ENCODE measurements at places on chromosomes 7 and 10. TPM values are rescaled to one million over a fixed set of nuclear protein-coding genes. Genes with fewer than 3 reads are reported as not detected.

GRCh38 chr7:1779445-1779844 is 109.4 kb downstream of the ELFN1 start:
- no peak for DNase-seq
- no peaks in the 10 kb centered on the region for H3K4me1 ChIP-seq
- H3K27ac ChIP-seq, result no peak overlapping the region
- no peaks in the 10 kb centered on the region for H3K36me3 ChIP-seq

DNA sequence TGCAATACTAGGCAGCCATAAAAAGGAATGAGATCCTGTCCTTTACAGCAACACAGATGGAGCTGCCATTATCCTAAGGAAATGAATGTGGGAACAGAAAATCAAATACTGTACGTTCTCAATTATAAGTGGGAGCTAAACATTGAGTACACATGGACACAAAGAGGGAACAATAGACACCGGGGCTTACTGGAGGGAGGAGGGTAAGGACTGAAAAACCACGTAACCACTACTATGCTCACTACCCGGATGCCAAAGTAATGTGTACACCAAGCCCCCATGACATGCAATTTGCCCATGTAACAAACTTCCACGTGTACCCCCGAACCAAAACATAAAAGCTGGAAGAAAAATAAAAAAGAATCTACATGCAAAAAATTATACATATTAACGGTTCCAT is 587.0 kb downstream of the PARD3 start:
- DNase-seq, result no peak
- no peaks in the 10 kb centered on the region for H3K27me3 ChIP-seq
- H3K4me1 ChIP-seq, result no peaks in the 10 kb centered on the region

Gene PKD1L1
- total RNA-seq, result 0.59 TPM

Gene BET1
- total RNA-seq, result 15.3 TPM

GRCh38 chr10:17713758-17714157 is 38.2 kb upstream of the TMEM236 start:
- no peak overlapping the region for H3K27ac ChIP-seq
- H3K27me3 ChIP-seq, result no peaks in the 10 kb centered on the region
- H3K4me3 ChIP-seq, result no peak overlapping the region
- no peak for DNase-seq

GRCh38 chr10:11691319-11691755 is 50.8 kb upstream of the ECHDC3 start:
- DNase-seq, result no peak
- no peaks in the 10 kb centered on the region for H3K27me3 ChIP-seq
- H3K4me3 ChIP-seq, result no peak overlapping the region
- no peaks in the 10 kb centered on the region for H3K36me3 ChIP-seq
- H3K4me1 ChIP-seq, result no peaks in the 10 kb centered on the region
- no peak overlapping the region for H3K27ac ChIP-seq

- H3K4me1 ChIP-seq, result peaks cover 64% of the 10 kb centered on the region
- H3K27ac ChIP-seq, result no peak overlapping the region
These were observed 80.4 kb downstream of the TCF7L2 start for GRCh38 chr10:113030453-113030852.

DNA sequence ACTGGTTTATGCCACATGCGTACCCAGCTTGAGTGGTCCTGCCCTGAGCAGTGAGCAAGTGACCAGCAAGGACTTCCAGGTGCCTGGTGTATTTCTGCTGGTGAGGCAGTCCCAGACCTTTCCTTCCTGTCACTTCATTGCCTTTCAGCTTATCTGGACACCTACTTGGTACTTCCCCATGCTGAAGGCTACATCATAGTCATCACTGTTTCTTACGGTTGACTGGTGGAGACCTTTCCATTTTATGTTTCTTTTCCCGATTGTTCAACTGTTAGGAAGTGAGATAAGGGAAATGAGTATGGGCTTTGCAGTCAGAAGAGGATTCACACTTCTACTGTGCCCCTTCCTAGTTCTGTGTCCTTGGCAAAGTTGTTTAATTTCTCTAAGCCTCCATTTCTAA is 358.5 kb downstream of the GFRA1 start:
- H3K27ac ChIP-seq, result no peak overlapping the region
- H3K27me3 ChIP-seq, result no peaks in the 10 kb centered on the region
- DNase-seq, result no peak

Gene MYPN
- not detected for total RNA-seq

Gene PCLO
- 0.44 TPM for total RNA-seq

Gene ADIRF
- total RNA-seq, result 1,895 TPM

- no peaks in the 10 kb centered on the region for H3K27me3 ChIP-seq
- no peaks in the 10 kb centered on the region for H3K4me1 ChIP-seq
- H3K27ac ChIP-seq, result no peak overlapping the region
- no peak overlapping the region for H3K4me3 ChIP-seq
- DNase-seq, result no peak
These were observed 23.4 kb downstream of the MGAM2 start for GRCh38 chr7:142134909-142135308.

Gene ZNF467
- 4.1 TPM for total RNA-seq

Gene PAX4
- total RNA-seq, result not detected

- no peak overlapping the region for H3K27ac ChIP-seq
- H3K36me3 ChIP-seq, result no peaks in the 10 kb centered on the region
- no peak overlapping the region for H3K4me3 ChIP-seq
- H3K4me1 ChIP-seq, result peaks cover 15% of the 10 kb centered on the region
- no peaks in the 10 kb centered on the region for H3K27me3 ChIP-seq
These were observed 89.3 kb downstream of the CCNY start for GRCh38 chr10:35425595-35425994.

GRCh38 chr7:90178166-90178565 is 23.9 kb downstream of the STEAP1 start:
- H3K36me3 ChIP-seq, result no peaks in the 10 kb centered on the region
- H3K27ac ChIP-seq, result no peak overlapping the region
- H3K27me3 ChIP-seq, result no peaks in the 10 kb centered on the region
- H3K4me3 ChIP-seq, result no peak overlapping the region

Gene PON1
- total RNA-seq, result not detected

Gene MPP7
- 4.0 TPM for total RNA-seq

DNA sequence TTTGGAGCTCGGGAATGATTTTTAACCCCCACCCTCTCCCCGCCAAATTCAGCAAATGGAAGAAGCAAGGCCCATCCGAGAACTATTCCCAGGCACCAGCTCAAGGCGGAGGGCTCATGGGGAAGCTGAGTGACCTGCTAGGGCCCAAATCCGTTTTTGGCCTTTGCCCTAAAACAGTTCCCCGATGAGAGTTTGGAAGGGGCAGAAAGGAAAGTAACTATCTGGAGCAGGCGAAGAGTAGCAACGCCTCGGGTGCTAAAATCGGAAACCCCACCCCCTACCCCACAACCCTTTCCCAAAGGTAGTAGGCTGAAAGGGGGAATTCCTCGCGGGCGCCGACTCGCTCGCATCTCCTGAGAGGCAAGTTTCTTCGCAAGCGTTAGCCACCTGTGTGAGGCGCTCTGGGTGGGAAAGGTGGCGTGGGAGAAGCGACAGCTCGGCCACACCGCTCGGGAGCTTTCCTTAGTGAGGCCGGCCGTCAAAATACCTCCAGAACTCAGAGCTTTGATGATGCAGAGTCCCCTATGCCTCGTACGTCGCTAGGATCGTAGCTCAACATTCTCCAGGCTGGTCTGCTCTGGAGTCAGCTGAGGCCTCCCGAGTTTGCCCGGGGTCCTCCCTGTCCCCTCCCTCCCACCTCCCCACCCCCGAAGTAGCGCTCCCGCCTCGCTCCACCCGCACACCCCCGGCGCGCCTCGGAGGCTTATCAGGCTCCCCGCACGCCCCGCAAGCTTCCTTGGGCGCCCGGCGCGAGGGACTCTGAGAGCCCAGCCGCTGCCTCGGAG is 642 bp upstream of the PRKG1 start:
- H3K36me3 ChIP-seq, result no peaks in the 10 kb centered on the region
- H3K27ac ChIP-seq, result peak overlapping the region; percentile 50
- peak overlapping the region; percentile 33 for H3K4me3 ChIP-seq
- H3K27me3 ChIP-seq, result no peaks in the 10 kb centered on the region
- H3K4me1 ChIP-seq, result no peaks in the 10 kb centered on the region
- peak; percentile 5 for DNase-seq

GRCh38 chr7:138257459-138258196 is 181.4 kb downstream of the AKR1D1 start:
- no peaks in the 10 kb centered on the region for H3K4me1 ChIP-seq
- H3K4me3 ChIP-seq, result no peak overlapping the region
- no peak overlapping the region for H3K27ac ChIP-seq
- no peaks in the 10 kb centered on the region for H3K36me3 ChIP-seq
- no peaks in the 10 kb centered on the region for H3K27me3 ChIP-seq

DNA sequence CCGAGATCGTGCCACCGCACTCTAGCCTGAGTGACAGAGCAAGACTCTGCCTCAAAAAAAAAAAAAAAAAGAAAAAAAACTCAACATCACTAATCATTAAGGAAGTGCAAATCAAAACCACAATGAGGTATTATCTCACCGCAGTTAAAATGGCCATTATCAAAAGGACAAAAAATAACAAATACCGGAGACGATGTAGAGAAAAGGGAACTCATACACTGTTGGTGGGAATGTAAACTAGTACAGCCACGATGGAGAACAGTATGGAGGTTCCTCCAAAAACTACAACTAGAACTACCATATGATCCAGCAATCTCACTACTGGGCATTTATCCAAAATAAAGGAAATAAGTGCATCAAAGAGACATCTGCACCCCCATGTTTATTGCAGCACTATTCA is 24.3 kb downstream of the GRK5 start:
- no peaks in the 10 kb centered on the region for H3K36me3 ChIP-seq
- H3K27ac ChIP-seq, result no peak overlapping the region
- DNase-seq, result no peak
- no peaks in the 10 kb centered on the region for H3K4me1 ChIP-seq

DNA sequence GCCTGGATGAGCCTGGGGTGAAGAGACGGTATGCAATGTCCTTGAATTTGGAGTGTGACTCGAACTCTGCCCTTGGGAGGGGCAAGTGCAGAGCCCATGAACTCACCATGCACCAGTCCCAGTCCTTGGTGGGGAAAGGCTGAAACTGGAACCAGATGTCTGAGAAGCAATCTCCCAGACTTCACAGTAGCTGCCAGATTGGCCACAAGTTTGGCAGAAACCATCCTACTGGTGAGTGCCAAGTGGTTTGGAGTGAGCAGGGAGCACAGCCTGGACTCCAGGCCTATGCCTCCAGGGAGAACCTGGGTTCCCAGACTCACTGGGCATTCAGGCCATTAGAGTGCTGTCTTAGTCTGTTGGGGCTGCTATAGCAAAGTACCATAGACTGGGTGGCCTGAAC is 99.6 kb upstream of the LYZL1 start:
- no peaks in the 10 kb centered on the region for H3K36me3 ChIP-seq
- no peaks in the 10 kb centered on the region for H3K4me1 ChIP-seq
- H3K4me3 ChIP-seq, result no peak overlapping the region
- H3K27ac ChIP-seq, result no peak overlapping the region
- DNase-seq, result no peak

DNA sequence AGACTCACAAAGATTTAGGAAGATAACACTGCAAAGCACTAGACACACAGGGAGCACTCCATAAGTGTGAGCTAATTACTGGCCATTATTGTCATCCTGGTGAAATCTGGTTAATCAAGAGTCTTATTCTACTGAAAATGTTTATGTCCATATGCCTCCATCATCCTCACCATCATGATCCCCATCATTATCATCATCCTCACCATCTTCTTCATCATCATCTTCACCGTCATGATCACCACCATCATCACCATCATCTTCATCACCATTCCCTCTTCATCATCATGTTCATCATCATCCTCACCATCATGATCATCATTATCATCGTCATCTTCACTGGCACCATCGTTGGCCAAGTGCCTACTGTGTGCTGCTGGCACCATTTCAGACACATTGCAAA is 76.3 kb upstream of the CARD11 start:
- no peak for DNase-seq
- no peaks in the 10 kb centered on the region for H3K27me3 ChIP-seq
- no peaks in the 10 kb centered on the region for H3K36me3 ChIP-seq

GRCh38 chr7:95342029-95342428 is 17.7 kb upstream of the PON1 start:
- no peak overlapping the region for H3K27ac ChIP-seq
- no peaks in the 10 kb centered on the region for H3K4me1 ChIP-seq
- H3K36me3 ChIP-seq, result no peaks in the 10 kb centered on the region
- DNase-seq, result no peak

Gene VGF
- total RNA-seq, result not detected

Gene ZNF775
- total RNA-seq, result 14.3 TPM

GRCh38 chr7:158448430-158449100 is 139.1 kb downstream of the PTPRN2 start:
- DNase-seq, result no peak
- no peaks in the 10 kb centered on the region for H3K4me1 ChIP-seq
- no peak overlapping the region for H3K4me3 ChIP-seq
- H3K36me3 ChIP-seq, result no peaks in the 10 kb centered on the region
- no peaks in the 10 kb centered on the region for H3K27me3 ChIP-seq

DNA sequence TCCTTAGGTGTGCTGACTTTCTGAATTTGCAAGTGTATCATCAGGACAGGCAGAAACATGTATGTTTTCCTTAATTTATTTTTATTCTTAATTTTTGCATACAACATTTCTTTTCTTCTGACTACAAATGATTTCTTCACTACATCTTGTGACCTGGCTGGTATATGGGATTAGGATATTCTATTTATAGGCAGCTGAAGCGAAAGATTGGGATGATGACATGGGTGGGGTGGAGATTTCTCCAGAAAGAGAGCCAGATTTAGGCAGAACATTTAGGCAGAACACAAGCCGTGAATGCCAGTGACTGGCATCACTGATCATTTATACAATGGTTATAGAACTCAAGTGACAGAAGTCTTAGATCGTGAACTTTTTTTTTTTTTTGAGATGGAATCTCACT is 256.7 kb downstream of the KLF6 start:
- no peak for DNase-seq
- H3K4me3 ChIP-seq, result no peak overlapping the region
- no peaks in the 10 kb centered on the region for H3K36me3 ChIP-seq
- H3K27ac ChIP-seq, result peak overlapping the region; percentile 83

DNA sequence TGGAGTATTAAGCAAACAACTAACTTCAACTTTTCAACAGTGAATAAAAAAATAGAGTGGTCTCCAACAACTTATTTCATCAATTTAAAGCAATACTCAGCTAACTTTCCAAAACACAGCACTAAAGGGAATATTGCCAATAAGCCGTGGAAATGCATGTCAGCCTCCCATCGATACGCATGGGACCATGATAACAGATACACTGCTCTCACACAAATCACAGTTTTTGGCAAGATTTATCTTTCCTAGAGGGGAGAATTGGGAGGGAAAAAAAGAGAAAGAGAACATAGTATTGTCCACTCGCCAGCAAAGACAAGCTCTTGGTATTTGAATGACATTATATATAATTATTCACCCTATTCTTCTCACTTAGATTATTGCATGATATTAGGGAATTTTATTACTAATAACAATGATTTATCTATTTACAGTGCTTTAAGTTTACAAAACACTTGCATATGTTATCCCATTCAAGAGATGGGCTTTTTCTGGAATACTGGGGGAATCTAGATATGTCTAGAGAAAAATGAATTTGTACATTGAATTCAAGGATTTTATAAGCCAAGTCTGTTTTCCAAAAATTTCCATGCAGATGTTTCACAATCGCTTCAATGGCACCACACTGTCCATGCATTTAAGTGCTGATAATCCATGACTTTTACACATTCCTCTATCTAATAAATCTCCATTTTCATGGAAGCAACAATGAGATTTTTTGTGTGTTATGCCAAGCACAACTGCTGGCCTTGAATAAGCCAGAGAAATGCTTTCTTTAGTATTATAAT is 194.0 kb upstream of the MGMT start:
- no peaks in the 10 kb centered on the region for H3K27me3 ChIP-seq
- H3K4me1 ChIP-seq, result no peaks in the 10 kb centered on the region
- H3K36me3 ChIP-seq, result no peaks in the 10 kb centered on the region
- DNase-seq, result no peak
- no peak overlapping the region for H3K27ac ChIP-seq

- H3K27me3 ChIP-seq, result no peaks in the 10 kb centered on the region
- no peaks in the 10 kb centered on the region for H3K36me3 ChIP-seq
- no peak overlapping the region for H3K27ac ChIP-seq
- no peak overlapping the region for H3K4me3 ChIP-seq
These were observed 551.7 kb upstream of the LRRN3 start for GRCh38 chr7:110539216-110539615.
